ENCODE measurements at places on chromosomes 6 and 20. TPM values are rescaled to one million over a fixed set of nuclear protein-coding genes. Genes with fewer than 3 reads are reported as not detected.

Gene OTOR
- total RNA-seq: not detected

Gene TGM3
- total RNA-seq: 0.07 TPM

Gene GPR6
- total RNA-seq: not detected

Gene IL20RA
- total RNA-seq: 1.3 TPM

- DNase-seq: no peak
Measured at GRCh38 chr6:15893556-15894253, 230.9 kb upstream of the DTNBP1 start.
